ENCODE measurements at places on chromosomes 6 and 20. TPM values are rescaled to one million over a fixed set of nuclear protein-coding genes. Genes with fewer than 3 reads are reported as not detected.

Gene WDR27
- total RNA-seq: 13.7 TPM

Gene BPIFB4
- total RNA-seq: not detected

Gene WFDC10B
- total RNA-seq: 0.26 TPM

Gene PGC
- total RNA-seq: not detected

Gene SOX18
- under 0.01 TPM for total RNA-seq

Gene FAM184A
- total RNA-seq: under 0.01 TPM

Gene MLN
- not detected for total RNA-seq

Gene LY6G6C
- total RNA-seq: not detected

Gene HLA-DRB5
- total RNA-seq: not detected

Gene SLC35F1
- under 0.01 TPM for total RNA-seq

Gene WFDC5
- not detected for total RNA-seq

Gene KIAA0408
- 1.4 TPM for total RNA-seq

All from bronchial smooth muscle cell (primary cell).